Thoracic aorta (tissue), 2 donors: ENCODE measurements at places on chromosomes 1 and 21.

DNA sequence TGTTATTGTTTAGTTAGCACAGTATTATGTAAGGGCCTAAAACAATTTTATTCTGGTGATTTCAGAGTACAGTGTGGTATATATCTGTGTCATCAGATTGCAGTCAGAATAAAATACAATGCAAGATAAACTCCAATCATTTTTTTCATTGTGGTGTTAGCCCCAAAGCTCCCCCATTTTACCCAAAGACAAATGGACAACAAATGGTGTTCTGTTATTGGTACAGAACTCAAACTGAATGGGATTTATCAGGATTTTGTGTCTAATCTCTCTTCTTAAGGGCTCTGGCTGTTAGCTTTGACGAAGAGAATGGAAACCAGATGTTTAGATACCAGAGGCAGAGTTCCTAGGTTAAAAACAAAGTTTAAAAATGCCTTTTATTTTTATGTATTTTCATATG lies 163.1 kb upstream of the USP25 start:
- no peak for DNase-seq

DNA sequence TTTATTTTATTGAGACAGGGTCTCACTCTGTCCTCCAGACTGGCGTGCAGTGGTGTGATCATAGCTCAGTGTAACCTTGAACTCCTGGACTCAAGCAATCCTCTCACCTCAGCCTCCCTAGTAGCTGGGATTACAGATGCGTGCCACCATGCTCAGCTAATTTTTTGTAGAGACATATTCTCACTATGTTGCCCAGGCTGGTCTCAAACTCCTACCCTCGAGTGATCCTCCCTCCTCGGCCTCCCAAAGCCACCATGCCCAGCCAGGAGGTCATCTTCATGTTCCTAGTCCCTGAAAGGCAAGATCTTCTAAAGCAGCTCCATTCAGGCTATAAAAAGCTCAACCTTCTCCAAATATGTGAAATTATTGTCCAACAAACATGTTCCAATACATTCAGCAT lies 53.9 kb downstream of the TOR1AIP2 start:
- DNase-seq, result no peak

- DNase-seq, result no peak
Measured at GRCh38 chr1:87603626-87604025, 274.9 kb downstream of the LMO4 start.

DNA sequence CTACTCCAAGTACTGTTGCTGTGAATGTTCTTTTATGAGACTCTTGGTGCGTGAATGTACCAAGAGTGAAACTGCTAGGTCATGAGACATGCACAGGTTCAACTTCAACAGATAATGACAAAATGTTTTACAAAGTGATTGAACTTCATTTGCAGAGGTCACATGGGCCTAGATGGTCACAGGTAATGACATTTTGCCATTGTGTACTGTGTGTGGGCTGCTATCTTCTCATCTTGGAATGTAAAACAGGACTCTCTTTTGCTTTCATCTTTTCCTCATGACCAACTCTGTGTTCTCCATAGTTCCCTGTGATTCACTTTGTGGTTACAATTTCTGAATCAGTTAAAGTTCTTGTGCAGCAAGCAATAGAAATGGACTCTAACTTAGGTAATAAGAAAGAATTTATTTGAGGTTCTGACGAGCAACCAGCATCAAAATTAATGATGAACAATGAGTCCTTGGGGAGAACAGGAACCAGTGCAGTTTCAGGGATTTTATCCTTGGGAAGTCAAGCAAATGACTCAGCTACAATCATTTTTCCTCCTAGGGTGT lies 16.2 kb upstream of the TSNAX start:
- DNase-seq, result no peak

DNA sequence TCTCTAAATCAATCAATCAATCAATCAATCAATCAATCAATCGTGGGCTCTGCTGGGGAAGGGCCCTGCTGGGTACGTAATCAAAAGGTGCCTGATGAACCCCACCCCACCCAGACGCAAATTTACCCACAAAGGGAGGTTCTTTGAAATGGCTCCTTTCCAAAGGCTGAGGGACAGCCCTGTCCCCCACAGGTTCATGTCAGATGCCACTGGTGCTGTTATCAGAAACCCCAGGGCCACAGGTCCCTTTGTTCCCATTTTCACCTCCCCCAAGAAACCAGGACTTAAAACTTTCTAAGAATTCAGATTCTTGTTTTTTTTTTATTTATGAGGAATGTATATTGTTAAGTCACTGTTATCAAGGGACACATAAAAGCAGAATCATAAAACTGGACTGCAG lies 14.2 kb downstream of the CHRNB2 start:
- no peak for DNase-seq

- no peak for DNase-seq
Measured at GRCh38 chr1:55463814-55464475, 248.8 kb upstream of the USP24 start.

DNA sequence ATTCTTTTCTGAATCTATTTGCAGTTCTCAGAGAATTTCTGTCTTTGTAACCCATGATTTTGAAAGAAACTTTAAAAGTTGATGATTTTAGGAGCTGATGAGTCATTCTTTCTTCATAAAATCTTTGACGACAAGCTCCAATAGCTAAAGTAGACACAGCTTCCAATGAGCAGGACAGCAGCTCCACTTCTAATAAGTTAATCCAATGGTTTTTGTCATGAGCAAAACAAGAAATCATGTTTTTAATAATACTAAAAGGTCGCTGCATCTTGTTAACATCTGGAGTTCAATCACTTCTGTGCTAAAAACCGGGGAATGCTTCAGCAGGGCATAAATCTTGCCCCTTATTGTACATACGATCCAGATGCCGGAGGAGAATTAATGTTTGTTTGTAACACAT lies 48.9 kb upstream of the GORAB start:
- no peak for DNase-seq
